GM12891 (cell line): ENCODE measurements at places on chromosomes 5 and 9.

DNA sequence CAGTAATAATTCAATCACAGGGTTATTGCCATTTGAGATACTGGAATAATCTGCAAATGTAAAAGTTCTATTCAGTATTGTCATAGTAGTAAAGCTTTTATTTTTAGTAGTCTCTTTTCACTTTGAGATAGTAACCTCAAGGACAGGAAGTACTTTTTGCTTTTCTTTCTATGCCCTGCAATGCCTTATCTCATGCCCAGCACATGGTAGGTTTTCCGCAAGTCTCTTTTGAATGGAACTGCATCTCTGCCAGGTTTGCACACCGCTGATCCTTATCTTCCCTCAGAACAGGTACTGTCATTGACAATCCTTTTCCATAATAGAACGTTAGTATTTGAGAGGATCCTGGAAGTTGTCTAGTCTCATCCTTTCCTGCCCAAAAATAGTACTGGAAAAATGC is 91.8 kb upstream of the IFNK start:
- DNase-seq = no peak

DNA sequence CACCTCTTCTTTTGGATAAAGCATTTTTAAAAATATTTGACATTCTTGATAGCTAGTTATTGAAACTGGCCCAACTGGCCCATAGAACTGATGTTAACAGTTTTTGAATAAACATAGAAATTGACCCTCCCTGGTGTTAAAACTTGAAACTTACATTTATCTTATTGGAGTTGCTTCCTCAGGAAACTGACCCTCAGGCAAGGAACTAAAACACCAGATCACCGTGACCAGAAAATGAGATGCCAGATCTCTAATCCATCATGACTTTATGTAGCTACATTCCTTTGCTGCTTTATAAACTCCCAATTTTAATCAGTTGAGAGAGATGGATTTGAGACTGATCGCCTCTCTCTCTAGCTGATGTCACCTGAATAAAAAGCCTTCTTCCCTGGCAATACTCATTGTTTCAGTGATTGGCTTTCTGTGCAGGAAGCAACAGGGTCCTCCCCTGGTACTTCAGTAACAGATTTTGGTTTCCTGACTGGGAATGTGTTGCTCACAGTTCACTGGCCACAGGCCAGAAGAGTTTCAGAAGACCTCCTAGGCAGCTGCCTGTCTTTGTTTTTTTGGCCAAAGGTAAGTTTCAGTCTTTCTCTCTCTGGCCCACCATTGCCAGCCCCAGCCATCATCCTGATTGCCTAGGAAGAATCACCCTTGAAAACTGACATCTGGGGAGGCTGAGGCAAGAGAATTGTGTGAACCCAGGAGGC is 212.4 kb downstream of the DTWD2 start:
- no peak for DNase-seq

DNA sequence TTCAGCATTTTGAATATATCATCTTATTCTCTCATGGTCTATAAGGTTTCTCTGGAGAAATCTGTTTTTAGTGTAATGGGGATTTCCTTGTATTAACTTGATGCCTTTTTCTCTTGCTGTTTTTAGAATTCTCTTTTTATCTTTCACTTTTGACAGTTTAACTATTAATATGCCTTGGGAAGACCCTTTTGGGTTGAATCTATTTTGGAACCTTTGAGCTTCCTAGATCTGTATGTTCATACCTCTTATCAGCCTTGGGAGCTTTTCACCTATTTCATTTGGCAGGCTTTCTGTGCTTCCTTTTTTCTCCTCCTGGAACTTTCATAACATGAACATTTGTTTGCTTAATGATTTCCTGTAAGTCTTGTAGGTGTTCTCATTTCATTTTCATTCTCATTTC is 22.2 kb downstream of the RCL1 start:
- no peak for DNase-seq

DNA sequence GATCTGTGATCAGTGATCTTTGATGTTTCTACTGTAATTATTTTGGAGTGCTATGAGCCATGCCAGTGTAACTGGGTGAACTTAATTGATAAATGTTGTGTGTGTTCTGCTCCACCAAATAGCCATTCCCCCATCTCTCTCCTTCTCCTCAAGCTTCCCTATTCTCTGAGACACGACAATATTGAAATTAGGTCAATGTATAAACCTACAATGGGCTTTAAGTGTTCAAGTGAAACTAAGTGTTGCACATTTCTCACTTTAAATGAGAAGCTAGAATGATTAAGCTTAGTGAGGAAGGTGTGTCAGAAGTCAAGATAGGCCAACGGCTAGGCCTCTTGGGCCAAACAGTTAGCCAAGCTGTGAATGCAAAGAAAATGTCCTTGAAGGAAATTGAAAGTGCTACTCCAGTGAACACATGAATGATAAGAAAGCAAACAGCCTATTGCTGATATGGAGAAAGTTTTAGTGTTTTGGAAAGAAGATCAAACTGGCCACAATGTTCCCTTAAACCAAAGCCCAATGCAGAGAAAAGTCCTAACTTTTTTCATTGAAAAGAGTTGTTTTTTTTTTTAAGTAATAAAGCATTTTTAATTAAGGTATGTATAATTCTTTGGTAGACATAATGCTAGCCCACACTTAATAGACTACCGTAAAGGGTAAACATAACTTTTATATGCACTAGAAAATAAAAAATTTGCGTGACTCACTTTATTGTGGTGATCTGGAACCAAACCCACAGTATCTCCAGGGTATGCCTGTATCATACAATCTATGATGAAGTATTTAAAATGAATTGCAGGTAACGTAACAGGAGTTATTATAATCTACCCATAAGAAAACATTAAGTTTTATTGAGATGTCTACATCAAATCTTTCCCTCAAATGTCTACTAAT is 42.5 kb upstream of the ALDH1A1 start:
- DNase-seq = no peak

DNA sequence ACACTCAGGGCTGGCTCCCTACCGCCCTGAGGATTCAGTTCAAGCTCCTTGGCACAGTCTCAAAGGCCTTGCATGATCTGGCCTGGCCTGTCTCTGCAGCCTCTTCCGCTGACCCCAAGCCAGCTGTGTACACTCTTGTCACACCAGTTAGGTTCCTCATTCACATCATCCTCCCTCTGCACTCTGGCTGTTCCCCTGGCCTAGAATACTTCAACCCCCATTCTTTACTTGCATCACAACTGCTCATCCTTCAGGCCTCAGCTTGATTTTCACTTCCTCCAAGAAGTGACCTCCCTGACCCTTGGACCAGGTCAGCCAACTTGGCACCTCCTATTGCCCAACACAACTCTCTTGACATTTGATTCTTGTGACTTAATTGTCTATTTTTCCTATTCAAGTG is 18.9 kb upstream of the PFDN1 start:
- no peak for DNase-seq

- no peak for DNase-seq
These were observed 422 bp upstream of the TRIM32 start for GRCh38 chr9:116686693-116687073.

DNA sequence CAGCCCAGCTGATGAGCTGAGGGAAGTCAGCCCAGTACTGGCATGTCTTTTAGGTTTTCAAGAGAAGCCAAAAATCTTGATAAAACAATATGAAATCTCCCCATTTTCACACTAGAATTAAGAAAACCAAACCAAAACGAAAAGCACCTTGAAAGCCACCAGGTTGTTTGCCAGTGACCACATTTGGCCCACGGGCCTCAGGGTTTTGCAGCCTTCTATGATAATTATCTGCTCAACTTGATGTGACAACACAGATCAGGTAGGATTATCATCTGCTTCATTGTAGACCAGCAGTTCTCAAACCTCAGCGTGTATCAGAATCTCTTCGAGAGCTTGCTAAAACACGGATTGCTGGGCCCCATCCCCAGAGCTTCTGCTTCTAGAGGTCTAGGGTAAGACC is 101.4 kb downstream of the GALNT10 start:
- no peak for DNase-seq

GRCh38 chr9:109414125-109414785 is 83.9 kb downstream of the PTPN3 start:
- no peak for DNase-seq

DNA sequence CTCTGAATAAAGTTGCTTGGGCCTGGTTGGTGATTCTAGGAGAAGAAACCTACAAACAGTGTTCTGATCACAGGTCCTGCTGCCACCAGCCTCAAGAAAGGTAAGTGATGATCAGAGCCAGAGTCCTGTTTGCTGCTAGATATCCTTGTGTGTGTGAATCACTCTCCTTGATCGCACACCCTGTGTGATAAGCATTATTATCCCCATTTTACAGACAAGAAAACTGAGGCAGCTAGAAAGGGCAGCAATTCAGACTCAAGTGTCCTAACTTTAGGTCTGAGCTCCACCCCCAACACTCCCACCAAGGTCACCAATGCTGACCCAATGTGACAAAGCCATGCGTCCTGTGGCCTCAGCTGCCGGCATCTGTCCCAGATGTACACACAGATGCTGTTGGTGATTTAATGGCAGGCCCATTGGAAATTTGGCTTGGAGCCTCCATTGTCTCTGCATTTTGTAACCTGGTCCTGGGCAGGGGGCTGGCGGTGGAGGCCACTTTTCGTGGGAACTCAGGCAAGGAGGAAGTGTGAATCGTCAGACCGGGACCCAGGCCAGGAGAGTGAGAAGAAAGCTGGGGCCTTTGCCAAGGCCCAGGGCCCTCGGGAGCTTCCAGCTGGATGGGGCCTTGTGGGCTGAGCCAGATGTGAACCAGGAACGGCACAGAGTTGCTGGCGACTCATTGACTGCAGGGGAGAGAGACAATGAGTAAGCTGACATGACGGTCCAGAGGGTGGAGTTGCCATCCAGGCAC is 29.8 kb upstream of the GGTA1 start:
- DNase-seq = no peak

- no peak for DNase-seq
These were observed 152.5 kb downstream of the MUSK start for GRCh38 chr9:110821064-110821463.

GRCh38 chr5:112010475-112010874 is 253.5 kb upstream of the NREP start:
- no peak for DNase-seq

DNA sequence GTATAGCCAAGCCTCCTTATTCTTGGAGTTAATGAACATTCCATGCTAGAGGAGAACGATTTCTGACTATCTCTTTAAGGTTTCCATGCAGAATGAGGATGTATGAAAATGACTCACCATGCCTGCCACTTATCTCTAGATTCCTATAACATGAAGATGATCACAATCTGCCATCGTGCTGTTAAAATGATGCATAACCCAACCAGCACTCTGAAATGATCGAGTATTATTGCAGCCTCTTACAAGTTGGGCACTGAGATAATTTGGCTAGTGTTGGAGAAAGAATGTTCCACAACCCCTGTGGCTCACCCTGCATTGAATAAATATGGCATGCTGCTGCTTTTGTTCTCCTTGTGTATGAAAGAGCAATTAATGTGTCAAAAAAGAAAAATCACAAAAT is 1143.6 kb upstream of the WWC1 start:
- DNase-seq = no peak

DNA sequence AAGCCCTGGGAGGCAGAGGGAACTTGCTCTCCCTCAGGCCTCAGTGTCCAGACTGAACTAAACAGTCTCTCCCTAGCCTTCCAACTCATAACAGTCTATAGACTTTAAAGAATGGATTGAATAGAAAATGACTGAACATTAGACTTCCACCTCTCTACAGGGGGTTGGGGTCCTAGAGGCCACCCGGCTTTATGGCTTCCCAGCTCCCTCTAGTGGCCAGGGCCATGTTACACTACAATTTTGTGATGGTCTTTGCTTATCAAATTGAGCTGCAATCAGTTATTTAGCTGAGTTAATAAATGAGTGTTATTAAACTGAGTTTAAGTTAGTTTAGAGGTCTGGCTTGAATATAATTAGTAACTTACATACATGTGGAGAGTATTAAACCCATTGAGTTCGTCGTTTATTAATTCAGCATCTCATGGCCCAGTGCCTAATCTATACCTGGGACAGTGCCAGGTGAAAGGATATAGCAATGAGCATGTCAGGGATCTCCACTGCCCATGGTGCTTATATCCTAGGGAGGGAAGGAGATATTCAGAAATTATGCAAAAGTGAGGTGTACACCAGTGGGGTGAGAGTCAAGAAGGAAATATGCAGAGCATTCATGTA is 105.2 kb downstream of the SH3TC2 start:
- DNase-seq = peak; percentile 23

DNA sequence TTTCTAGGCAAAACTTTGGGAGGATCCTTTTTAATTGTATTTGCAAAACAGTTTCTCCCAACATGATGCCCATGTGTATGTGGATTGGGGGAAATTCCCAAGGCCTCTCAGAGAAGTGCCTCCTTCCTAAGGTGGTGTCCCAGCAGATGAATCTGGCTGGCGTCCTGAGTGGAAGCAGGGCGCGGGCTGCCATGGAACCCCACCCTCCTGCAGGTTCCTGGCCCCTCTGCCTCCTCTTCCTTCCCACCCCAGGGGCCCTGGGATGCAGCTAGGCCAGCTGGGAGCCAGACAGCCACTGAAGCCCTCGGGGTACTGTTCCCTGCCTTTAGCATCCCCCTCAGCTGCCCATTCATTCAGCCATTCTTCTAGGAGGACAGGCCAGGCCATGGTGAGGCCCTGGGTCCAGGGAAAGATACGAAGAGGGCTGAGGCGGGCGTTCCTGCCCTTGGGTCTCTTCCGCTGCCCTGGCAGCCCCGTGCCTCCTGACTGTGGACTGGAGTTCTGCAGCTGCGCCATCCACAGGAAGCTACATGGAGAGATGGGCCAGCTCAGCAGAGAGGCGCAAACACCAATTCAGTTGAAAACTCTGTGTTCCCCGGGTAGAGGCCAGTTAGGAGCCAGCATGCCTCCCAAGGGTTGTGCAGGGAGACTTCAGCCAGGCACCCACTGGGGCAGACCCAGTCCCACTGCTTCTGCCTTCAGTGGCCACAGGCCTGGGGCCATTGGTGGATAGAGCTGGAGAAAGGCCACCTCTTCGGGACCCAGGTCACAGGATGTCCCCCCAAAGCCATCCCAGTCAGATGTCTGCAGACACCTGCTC is 36.5 kb downstream of the ADAMTS2 start:
- DNase-seq = no peak

DNA sequence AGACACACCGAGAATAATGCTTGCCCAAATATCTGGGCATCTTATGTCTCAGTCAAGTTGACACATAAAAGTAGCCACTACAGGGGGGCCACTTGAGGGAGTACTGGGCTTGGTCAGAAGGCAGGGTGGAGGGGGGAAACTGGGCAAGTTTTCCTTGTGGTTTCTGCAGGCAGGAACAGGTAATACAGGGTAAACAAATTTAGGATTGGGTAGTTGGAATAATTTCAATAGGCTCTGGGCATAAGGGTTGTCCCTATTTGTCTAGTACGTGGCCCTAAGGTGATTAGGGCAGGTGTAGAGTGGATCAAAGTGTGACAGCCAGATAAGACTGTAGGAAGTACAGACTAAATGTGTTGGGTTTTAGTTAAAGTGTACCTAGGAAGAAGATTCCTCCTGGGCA is 353.1 kb downstream of the TLE4 start:
- no peak for DNase-seq

GRCh38 chr9:90830977-90831376 is 29.4 kb downstream of the SYK start:
- no peak for DNase-seq

GRCh38 chr9:128600099-128600498 is 47.7 kb downstream of the SPTAN1 start:
- DNase-seq = no peak
